ENCODE measurements at places on chromosomes 11 and 22. TPM values are rescaled to one million over a fixed set of nuclear protein-coding genes. Genes with fewer than 3 reads are reported as not detected.

GRCh38 chr11:111602865-111603610 is 789 bp downstream of the SIK2 start:
- peaks cover 27% of the 10 kb centered on the region for H3K4me1 ChIP-seq
- peak overlapping the region; percentile 86 for H3K4me3 ChIP-seq
- H3K27ac ChIP-seq: peak overlapping the region; percentile 76
- H3K36me3 ChIP-seq: no peaks in the 10 kb centered on the region

DNA sequence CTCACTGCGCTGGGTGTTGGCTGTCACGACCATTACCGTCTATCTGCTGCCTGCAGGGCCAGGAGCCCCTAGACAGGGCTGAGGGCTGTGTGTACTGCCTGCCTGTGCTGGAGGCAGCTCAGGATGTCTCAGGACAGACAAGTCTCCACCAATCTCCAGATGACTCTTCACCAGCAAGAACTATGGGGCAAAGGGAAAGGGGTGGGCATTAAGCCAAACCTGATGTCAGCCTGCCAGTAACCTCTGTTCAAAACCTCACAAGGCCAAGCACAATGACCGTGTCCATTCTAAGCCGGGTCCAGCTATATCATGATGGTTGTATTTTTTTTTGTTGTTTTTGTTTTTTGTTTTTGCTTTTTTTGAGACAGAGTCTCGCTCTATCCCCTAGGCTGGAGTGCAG is 31.6 kb downstream of the MAFF start:
- no peak for DNase-seq
- H3K27me3 ChIP-seq: no peaks in the 10 kb centered on the region
- no peak overlapping the region for H3K4me3 ChIP-seq
- H3K36me3 ChIP-seq: peaks cover 42% of the 10 kb centered on the region
- no peaks in the 10 kb centered on the region for H3K4me1 ChIP-seq

DNA sequence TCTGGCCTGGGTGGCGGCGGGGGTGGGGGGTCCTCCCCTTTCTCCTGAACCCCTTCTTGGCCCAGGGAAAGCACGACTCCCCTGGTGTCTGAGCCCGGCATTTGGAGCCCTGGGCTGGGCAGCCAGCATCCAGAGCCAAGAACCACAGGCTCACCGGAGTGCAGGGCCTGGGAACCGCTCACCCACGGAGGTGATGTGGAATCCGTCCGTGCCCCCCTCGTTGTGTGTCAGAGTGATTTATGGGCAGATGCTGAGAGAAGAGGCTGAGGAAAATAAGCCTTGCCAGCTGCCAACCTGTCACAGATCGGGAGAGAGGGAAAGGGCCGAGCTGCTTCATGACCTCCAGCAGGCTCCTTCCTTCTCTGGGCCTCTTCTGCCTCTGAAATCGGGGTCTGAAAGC is 33.7 kb downstream of the WNT11 start:
- H3K27ac ChIP-seq: no peak overlapping the region
- no peak for DNase-seq
- H3K36me3 ChIP-seq: no peaks in the 10 kb centered on the region
- no peak overlapping the region for H3K4me3 ChIP-seq
- H3K4me1 ChIP-seq: peaks cover 9% of the 10 kb centered on the region

DNA sequence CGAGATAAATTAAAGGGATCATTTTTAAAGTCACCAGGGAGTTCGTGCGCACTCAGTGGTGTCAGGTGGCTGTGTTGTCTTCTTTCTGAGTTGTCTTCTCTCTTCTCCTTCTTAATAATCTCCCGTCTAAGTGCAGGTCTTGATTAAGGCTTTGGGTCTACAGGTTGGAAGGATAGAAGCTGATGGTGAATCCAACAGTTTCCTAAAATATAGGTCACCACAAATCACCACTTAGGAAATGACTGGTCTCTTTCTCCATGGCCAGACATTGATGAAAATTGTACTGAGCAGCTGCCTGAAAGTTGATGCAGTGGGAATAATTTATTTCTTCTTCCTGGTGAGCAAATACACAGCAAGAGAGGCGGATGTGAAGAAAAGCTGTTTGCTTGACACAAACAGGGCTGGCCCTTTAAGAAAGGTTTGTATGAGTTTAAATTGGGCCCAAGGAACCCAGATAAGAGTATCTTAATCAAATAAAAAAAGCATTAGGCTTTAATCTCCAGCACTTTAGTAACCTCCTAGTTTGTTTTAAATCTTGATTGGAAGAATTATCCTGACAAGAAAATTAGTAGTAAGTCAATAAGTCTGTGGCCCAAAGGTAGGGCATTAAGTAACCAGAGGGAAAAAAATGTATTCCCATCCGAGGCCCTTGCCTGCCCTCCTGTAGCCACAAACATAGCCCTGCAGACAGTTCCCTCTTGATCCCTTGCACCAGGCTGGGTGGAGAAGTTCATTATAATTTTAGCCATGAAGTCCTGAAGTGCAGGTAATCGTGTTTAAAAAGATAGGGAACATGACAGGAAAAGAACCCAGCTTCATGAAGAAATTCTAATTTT is 245.8 kb downstream of the KIRREL3 start:
- no peak for DNase-seq
- no peaks in the 10 kb centered on the region for H3K27me3 ChIP-seq
- H3K4me1 ChIP-seq: peaks cover 16% of the 10 kb centered on the region
- H3K36me3 ChIP-seq: no peaks in the 10 kb centered on the region
- H3K4me3 ChIP-seq: no peak overlapping the region

- H3K27ac ChIP-seq: no peak overlapping the region
- H3K36me3 ChIP-seq: no peaks in the 10 kb centered on the region
- H3K27me3 ChIP-seq: peaks cover 34% of the 10 kb centered on the region
- DNase-seq: no peak
Observed at GRCh38 chr11:14642453-14642852, 1.2 kb upstream of the PDE3B start.

GRCh38 chr22:39943953-39944872 is 16.0 kb upstream of the TMA7B start:
- H3K27ac ChIP-seq: no peak overlapping the region
- H3K4me3 ChIP-seq: no peak overlapping the region
- peaks cover 75% of the 10 kb centered on the region for H3K4me1 ChIP-seq
- DNase-seq: no peak

DNA sequence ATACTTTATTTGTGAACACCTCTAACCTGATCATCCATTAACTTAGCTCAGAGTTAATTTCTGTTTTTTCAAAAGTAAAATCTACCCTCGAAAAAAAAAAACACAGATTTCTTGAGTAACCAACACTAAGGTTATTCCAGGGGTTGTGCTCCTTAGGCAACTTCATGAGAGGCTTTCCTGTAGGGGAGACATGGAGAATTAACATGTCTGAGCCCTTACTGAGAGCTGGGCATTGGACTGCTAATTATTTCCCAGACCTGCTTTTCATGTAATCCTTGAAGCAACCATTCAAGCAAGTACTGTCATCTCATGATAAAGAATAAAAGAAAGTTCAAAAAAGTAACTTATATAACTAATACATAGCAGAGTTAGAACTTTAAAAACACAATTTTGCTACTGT is 13.5 kb upstream of the UPB1 start:
- no peak for DNase-seq
- no peak overlapping the region for H3K27ac ChIP-seq
- H3K27me3 ChIP-seq: no peaks in the 10 kb centered on the region
- no peaks in the 10 kb centered on the region for H3K36me3 ChIP-seq
- peaks cover 5% of the 10 kb centered on the region for H3K4me1 ChIP-seq

Gene TYR
- not detected for total RNA-seq

Gene MYBPC3
- total RNA-seq: 0.07 TPM

Gene YPEL4
- total RNA-seq: not detected

Gene APLNR
- 0.53 TPM for total RNA-seq

Gene TNNT3
- not detected for total RNA-seq
